ENCODE measurements at places on chromosomes 12 and 14. TPM values are rescaled to one million over a fixed set of nuclear protein-coding genes. Genes with fewer than 3 reads are reported as not detected.

Gene ADGRD1
- 0.62 TPM for total RNA-seq

Gene ACOT6
- not detected for total RNA-seq

Gene KLRF1
- total RNA-seq, result not detected

Gene MMAB
- 27.9 TPM for total RNA-seq

Gene TAS2R13
- total RNA-seq, result not detected

Gene PTGDR
- not detected for total RNA-seq

Gene TMEM63C
- total RNA-seq, result 1.0 TPM

Gene LIN7A
- 0.42 TPM for total RNA-seq

Gene NKX2-1
- not detected for total RNA-seq

Gene PIGH
- 20.4 TPM for total RNA-seq

Gene LRTM2
- not detected for total RNA-seq

Measured in A549 treated with RU486 at 1 μM for 4 hours (cell line).